Iris pigment epithelial cell (primary cell): ENCODE measurements at places on chromosomes 4 and X.

- no peak for DNase-seq
These were observed 29.4 kb downstream of the SNCA start for GRCh38 chr4:89807441-89808140.

GRCh38 chr4:123449780-123450179, 53.2 kb downstream of the SPRY1 start:
- DNase-seq, result peak; percentile 71

- DNase-seq, result no peak
These were observed 34.4 kb upstream of the TET2 start for GRCh38 chr4:105112274-105112673.

GRCh38 chr4:94463771-94464170, 12.0 kb downstream of the PDLIM5 start:
- DNase-seq, result no peak

- DNase-seq, result no peak
These were observed 8.6 kb downstream of the CFAP97 start for GRCh38 chr4:185194924-185195888.
